Activated CD4-positive, CD25-positive, alpha-beta regulatory T cell treated with anti-CD3 and anti-CD28 coated beads, Interleukin-2, amount 50 U/mL, for 24 hours (primary cell): ENCODE measurements at places on chromosomes 1 and 21.

GRCh38 chr1:215568299-215568692 is 1.2 kb downstream of the KCTD3 start:
- no peak for ATAC-seq

GRCh38 chr1:109776911-109777310 is 13.2 kb upstream of the EPS8L3 start:
- ATAC-seq = peak; percentile 77

DNA sequence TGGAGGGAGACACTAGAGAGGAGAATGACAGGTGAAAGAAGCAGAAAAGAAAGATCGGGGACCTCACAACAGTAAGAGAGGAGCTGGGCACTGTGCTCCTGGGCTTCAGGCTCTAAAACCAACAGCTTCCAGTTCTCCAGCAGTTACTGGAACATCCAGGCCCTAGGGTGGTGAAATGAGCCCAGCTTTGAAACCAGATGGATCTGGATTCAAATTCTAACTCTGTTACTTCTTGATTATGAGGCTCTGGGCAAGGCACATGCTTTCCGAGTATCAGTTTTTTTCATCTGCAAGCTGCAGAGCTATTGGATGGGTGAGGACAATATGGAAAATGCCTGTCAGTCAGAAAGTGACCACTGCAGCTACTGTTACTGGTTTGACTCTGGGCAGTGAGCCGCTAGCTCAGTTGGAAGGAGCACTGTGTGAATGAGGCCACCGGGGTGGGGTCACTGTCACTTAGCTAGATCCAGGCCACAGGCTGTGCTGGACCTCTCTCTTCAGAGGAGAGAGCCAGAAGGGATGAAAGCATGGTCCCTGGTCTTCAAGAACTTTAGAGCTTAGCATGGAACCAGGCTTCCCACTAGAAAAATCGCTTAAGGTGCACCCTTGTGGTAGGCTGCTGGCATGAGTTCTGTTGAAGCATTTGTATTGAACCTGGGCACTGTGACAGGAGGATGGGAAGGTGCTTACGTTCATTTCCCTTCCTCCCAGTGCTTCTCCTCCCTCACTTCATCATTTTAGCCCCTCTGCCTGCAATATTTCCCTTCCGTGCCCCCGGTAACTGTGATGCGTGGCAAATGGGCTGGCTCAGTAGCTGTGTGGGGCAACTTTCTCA is 12.2 kb downstream of the PLEKHO1 start:
- no peak for ATAC-seq

GRCh38 chr1:21620496-21620895 is 48.7 kb downstream of the RAP1GAP start:
- ATAC-seq = no peak

DNA sequence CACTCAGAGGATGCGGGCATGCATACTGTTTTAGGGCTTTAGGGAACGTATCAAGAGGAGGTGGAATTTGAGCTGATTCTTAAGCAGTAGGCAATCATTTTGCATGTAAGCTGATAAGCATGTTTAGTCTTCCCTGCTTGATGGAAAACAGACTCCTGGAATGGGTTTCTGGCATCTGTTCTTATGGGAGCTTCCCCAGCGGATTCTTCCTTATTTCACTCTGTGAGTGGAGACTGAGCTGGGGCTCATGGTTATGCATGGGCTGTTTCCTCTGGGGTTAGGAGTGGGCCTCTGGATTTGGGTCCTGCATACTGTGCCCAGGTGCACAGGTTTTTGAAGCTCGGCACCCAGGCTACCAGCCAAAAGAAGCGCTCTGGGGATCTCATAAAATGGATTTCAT is 93.4 kb downstream of the DIRAS3 start:
- ATAC-seq = no peak

- no peak for ATAC-seq
Measured at GRCh38 chr1:178230881-178231409, 137.0 kb downstream of the RASAL2 start.

DNA sequence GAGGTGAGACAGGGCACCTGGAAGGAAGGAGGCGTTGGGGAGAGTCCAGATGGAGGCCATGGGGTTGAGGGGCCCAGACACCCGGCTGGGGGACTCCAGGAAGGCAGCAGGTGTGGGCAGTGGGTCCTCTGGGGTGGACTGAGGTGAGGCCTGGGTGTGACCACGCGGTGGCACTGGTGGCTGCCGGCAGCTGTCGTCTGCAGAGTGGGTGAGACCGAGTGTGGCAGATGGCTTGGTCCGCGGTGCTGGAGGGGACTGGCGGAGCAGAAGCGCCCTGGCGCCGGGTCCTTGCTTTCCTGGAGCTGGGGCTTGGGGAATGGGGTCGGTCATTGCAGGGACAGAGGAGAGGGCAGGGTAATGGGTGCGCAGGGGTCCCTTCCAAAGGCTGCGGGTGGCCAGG is 12.5 kb downstream of the AGRN start:
- ATAC-seq = no peak

- no peak for ATAC-seq
Measured at GRCh38 chr1:198943484-198944187, 304.8 kb downstream of the PTPRC start.

- ATAC-seq = no peak
Measured at GRCh38 chr1:23456226-23456625, 27.8 kb downstream of the ASAP3 start.

DNA sequence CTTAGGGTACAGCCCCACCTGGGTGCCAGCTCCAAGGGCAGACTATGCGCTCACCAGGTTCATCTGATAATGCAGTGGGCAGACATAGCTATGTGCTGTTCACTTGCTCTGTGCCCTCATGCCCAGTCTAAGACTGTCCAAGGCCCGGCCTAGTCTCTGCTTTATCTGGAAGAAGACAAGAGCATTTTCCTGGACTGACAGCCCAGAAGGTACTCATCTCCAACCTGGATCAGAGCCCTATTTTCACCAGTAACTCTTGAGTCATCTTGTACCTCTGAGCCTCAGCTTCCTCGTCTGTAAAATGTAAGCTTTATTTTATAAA is 28.5 kb upstream of the LRRC8C start:
- no peak for ATAC-seq

- ATAC-seq = peak; percentile 60
Measured at GRCh38 chr1:52127181-52128180, 14.4 kb upstream of the ZFYVE9 start.

- no peak for ATAC-seq
Measured at GRCh38 chr1:82614090-82614489, 813.4 kb downstream of the ADGRL2 start.

- ATAC-seq = no peak
Measured at GRCh38 chr21:37364722-37365121, 1.9 kb upstream of the DYRK1A start.

GRCh38 chr1:223374064-223374610 is 10.2 kb upstream of the SUSD4 start:
- ATAC-seq = no peak

GRCh38 chr1:12166834-12167492 is at the start of gene TNFRSF1B:
Gene TNFRSF1B (plus strand): TSS chr1:12166991. CDS start chr1:12167092, 101 bp downstream.
- ATAC-seq = peak; percentile 48

- no peak for ATAC-seq
Measured at GRCh38 chr1:91171898-91172297, 150.1 kb upstream of the ZNF644 start.

DNA sequence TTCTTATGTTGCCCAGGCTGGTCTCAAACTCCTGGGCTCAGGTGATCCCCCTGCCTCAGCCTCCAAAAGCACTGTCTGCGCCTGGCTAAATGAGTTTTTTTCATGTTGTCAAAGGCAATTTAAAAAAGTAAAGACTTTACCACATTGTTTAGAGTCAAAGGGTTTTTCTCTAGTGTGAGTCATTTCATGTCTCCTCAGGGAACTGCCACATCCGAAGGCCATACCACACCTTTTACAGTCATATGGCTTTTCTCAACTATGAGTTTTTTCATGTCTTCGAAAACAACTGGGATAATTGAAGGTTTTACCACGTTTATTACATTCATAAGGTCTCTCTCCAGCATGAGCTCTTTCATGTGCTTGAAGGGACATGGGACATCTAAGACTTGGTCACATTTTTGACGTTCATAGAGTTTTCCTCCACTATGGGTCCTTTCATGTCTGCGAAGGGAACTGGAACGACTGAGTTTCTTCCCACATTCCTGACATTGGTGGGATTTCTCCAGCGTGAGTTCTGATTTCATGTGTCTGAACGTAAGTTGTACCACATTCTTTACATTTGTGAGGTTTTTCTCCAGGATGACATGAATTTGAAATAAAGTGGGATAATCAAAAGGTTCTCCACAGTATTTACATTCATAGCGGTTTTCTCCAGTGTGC is 65.6 kb downstream of the UCHL5 start:
- ATAC-seq = peak; percentile 20

GRCh38 chr21:43893536-43894205 is 28.6 kb downstream of the AGPAT3 start:
- peak; percentile 92 for ATAC-seq

GRCh38 chr21:46060596-46061061 is 37.3 kb upstream of the COL6A2 start:
- ATAC-seq = peak; percentile 27

GRCh38 chr1:218273762-218274479 is 11.2 kb upstream of the RRP15 start:
- ATAC-seq = no peak

- ATAC-seq = peak; percentile 73
Measured at GRCh38 chr1:40385437-40386358, 12.2 kb downstream of the SMAP2 start.

DNA sequence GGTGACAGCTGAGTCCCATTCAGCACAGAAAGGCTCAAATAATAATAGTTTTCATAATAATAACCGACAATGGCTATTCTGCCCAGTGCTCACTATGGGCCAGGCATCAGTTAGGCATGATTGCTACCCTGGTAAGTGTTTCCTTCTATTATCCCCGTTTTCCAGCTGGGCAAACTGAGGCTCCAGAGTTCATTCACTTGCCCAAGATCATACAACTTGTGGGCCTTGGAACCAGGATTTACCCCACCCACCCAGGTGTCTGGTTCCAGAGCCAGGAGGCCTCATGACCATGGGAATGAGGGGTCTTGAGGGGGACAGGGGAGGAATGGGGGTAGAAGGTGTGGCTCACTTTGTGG is 518 bp downstream of the PLOD1 start:
- no peak for ATAC-seq

- ATAC-seq = no peak
Measured at GRCh38 chr1:25977801-25978200, 20.1 kb downstream of the PAFAH2 start.

- no peak for ATAC-seq
Measured at GRCh38 chr21:42174173-42174572, 44.8 kb upstream of the ABCG1 start.

DNA sequence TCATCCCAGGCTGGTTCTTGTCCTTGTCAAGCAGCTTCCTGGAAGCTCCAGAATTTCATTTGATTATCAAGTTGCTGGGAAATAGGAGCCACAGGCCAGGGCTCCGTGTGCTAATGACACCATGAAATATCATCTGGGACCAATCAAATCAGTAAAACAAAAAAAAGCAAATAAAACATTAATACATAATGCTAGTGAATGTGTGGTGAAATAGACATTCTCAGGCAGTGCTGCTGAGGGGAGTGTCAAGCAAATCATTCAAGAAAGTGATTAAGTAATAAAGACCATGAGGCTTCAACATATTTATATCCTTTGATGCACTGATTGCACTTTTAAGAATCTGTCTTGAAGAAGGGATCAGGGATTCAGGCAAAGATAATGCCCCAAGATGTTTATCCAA is 213.7 kb downstream of the MATN1 start:
- no peak for ATAC-seq

DNA sequence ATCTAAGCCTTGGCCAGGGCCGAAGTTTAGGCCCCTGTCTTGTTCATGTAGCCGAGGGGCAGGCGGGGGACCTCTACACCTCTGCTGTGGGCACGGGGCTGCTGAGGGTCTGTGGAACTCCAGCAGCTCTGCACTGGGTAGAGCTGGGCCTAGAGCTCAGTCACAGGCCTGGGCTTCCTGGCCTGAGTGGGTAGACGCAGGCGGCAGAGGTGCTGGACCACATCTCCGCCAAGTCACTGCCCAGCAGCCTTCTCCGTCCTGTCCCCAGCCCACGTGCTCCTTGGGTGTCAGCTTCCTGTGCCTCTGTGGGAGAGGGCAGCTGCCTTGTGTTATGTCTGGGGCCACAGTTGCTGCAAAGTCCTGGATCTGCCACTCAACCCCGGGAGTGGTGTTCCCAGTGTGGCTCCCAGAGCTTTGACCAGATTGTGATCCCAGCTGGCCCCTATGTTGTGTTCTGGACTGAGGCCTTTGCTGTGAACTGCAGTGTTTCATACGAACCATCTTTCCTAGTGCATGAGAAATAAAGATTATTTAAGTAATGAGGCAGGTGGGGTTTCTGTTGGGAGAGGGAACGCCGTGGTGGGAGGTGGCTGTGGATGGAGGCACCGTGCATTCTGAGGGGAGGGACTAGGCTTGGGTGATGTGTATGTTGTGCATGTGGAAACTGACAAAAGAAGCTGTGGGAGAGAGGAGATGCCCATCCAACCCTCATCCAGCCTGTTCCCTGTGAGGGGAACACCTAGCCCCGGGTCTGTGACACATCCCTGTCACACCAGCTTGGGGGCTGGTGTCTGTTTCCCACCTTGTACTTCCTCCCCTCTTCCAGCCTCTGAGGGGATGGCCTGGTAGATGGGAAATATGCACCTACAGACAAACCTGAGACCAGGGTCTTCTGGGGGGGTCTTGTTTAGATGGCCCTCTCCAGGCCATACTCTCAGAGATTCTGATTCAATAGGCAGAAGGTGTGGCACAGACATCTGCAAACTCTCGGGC is 12.2 kb downstream of the AMPD2 start:
- no peak for ATAC-seq

GRCh38 chr1:242535986-242536385 is 11.5 kb upstream of the PLD5 start:
- no peak for ATAC-seq

GRCh38 chr1:183598386-183598785 is 8.1 kb upstream of the NCF2 start:
- peak; percentile 56 for ATAC-seq
